ENCODE measurements at places on chromosomes 4 and X.

DNA sequence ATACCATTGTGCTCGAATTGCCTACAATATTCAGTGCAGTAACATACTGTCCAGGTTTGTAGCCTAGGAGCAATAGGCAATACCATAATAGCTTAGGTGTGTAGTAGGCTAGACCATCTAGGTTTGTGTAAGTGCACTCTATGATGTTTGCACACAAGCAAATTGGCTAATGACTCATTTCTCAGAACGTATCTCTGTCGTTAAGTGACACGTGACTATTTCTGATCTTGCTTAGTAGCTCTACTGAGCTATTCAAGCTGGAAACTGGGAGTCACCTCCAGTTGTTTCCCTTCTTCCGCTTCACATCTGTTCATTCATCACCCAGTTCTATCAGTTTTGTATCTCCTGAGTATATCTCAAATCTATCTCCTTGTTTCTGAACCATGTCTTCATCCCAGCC lies 86.1 kb downstream of the HNRNPD start:
- DNase-seq, result peak; percentile 27

DNA sequence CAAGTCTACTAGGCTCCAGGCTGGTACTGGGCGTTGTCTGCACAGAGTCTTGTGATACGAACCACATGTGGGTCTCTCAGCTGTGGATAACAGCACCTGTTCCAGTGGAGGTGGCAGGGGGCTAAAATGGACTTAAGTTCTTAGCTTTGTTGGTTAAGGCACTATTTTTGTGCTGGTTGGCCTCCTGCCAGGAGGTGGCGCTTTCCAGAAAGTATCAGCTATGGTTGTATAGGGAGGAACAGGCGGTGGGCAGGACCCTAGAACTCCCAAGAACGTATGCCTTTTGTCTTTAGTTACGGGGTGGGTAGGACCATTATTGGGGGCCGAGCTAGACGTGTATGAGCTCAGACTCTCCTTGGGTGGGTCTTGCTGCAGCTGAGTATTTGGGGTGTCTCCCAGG lies 1138.4 kb downstream of the PCDH19 start:
- no peak for DNase-seq

- no peak for DNase-seq
Observed at GRCh38 chr4:53618321-53618720, 27.0 kb upstream of the LNX1 start.

GRCh38 chr4:173492315-173492714 lies 37.7 kb downstream of the HAND2 start:
- DNase-seq, result no peak

DNA sequence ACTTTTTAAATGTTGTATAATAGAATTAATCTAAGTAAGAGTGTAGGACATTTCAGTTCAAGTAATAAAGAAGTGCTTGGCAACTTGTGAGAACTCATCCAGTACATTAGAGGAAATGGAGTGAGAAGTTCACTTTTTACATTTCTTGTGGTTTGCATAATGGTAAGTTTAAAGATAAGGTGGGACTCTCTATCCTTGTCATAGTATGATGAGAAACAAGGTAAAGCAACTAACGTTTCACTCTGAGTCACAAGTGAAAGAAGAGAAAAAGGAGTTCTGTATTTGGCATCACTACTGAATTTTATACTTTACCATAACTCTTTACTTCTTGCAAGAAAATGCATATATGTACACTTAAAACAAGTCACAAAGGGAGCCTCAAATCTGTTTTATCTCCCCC lies 219.4 kb downstream of the SLC4A4 start:
- no peak for DNase-seq

DNA sequence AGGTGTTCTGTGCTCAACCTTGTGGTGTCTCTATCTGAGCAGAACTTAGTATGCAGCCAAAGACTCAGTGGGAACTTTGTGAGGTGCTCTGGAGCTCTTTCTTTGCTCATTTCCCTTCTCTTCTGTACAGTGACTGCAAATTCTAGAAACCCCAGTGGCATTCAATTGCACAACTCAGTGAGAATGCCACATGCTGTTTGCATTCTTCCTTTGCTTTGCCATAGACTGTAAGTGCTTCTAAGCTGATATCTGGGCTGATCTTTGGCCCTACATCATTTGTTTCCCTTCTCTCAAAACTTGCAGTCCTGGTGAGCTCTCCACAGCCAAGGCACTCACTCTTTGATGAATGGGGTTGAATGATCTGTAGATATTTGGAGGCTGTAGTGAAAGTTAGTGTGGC lies 7.0 kb downstream of the PNMA3 start:
- DNase-seq, result no peak

DNA sequence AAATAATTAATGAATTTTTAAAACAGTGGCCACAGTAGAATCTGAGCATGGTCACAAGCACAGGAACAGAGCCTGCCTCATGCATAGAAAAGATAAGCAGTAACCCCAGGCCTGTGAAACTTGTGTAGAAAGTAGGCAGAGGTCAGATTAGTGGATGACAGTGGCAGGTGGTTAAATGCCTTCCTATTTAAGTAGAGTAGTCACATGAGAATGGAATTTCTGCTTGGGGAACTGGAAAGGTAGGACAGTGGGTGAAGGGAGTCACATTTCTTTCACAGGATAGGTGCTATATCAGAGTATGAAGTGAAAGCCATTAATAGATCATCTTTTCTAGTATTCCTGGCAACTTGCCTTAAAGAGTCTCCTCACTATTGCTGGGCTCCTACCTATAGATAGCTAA lies 34.9 kb upstream of the ASB12 start:
- peak; percentile 0 for DNase-seq

GRCh38 chr4:166527500-166527899 lies 654.5 kb downstream of the TLL1 start:
- no peak for DNase-seq

GRCh38 chrX:74272230-74272629 lies 31.8 kb upstream of the ZCCHC13 start:
- DNase-seq, result no peak

GRCh38 chrX:25968920-25969319 lies 169.2 kb upstream of the MAGEB18 start:
- no peak for DNase-seq

DNA sequence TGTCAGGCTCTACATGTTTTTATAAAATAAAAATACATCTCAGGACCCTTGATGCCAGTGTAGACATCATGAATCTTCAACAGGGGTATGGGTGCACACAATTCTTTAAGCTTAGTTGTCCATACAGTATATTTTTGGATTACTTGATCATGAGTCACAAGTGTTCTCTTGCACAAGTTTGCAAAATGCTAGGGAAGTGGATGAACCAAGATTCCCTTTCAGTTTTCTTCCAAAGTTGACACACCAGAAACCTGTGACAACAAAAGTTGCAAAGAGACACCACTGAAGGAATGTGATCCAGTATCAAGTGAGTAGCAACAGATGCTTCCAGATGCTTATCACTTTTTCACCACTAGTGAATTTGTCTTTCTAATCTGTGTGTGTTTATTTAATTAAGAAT lies 1021.2 kb downstream of the PCDH7 start:
- no peak for DNase-seq

DNA sequence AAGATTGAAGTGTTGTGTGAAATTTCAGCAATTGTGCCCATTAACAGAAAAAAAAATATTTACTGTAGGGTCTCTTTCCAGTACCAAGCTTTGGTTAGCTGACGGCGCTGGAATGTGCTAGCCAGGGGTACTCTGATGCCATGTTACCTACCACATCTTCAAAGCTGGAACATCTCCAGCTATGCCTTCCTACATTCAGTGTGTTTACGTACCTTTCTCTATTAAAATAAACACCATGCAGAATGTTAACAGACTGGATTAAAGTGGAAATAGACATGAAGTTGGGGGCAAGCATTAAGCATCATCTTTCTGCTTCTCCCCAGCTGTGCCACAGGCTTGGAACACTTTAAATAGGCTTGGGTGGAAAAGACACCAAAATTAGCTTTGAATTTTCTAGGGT lies 65.9 kb downstream of the USP38 start:
- no peak for DNase-seq

DNA sequence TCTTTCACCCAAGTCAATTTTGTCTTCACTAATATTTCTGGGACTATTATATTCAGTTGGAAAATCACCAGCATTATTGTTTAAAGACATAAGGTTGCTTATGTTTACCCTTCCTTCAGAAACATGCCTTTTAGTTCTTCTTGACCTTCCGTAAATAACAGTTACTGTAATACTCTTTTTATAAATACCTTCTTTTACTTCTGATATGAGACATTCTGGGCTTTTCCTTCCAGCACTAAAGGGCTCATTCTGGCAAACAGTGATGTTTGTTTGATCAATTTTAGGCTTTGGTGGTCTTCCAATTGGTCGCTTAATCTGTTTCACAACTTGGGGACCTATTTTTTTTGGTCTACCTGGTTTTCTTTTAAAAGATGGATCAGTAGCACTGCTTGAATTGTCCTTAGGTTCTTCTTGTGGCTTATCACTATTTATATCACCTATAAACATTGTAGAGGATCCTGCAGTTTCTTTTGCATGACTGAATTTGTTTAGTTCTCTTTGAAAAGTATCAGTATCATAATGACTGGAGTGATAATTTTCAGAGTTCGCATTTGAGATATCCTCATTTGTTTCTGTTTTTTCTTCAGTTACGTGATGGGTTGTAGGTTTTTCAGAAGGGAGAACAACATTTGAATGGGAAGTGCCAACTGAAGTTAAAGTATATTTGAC lies 64.8 kb downstream of the NCAPG start:
- DNase-seq, result no peak

- DNase-seq, result no peak
Observed at GRCh38 chr4:80081566-80081965, 8.5 kb upstream of the ANTXR2 start.

- no peak for DNase-seq
Observed at GRCh38 chr4:94462572-94462971, 10.8 kb downstream of the PDLIM5 start.

- peak; percentile 32 for DNase-seq
Observed at GRCh38 chrX:112642349-112642748, 37.4 kb downstream of the LHFPL1 start.

DNA sequence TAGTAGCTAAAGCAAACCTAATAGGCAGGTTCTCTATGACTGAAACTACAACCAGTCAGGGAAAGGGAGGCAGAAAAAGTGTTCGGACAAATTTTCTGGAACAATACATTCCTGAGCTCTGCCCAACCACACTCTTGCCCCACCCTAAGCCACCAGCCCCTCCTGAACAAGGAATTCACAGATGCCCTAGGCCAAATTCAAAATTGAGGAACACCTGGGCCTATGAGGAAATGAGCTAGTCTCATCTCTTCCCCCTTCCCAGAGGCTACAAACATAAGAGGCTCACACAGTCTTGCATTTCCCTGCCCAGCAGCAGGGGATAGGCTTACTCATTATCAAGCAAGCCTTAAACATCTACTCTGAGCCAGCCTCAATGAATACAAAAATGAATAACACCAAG lies 284.7 kb downstream of the ZNF674 start:
- no peak for DNase-seq

DNA sequence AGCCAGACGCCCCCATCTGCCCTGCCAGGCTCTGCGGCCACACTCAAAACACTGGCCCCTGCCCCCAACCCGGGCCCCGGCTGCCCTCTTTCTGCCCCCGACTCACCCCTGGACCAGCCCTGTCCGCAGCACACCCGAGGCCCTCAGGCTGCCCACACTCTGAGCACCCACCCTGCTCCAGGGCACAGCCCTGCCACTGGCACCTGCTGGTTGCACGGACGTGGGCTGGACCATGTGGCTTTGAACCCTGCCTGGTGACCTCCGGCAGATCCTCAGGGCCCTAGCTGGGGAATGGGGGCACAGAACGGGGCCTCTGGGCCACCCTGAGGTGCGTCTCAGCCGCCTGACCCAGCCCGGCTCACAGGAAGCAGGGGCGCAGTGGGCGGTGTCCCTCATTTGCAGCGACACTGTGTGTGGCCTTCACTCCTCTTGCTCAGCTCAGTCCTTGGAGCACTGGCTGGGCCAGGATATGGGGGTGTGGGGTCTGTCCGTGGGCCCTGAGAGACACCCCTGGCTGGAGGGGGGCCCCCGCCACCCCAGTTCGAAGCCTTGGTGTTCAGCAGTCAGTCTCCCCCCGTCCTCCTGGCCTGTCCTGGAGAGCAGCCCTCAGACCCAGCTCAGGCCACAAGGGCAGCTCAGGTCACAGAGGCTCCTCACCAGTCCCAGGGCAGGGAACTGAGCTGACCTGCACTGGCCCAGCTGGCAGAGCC lies 73.2 kb downstream of the FAM53A start:
- no peak for DNase-seq

Measured in small intestine (tissue), 16 donors.